Stimulated activated naive CD4-positive, alpha-beta T cell (primary cell): ENCODE measurements at places on chromosomes 7 and 10.
A peak's percentile ranks its signal among the peaks of the same experiment; 100 is the strongest.

DNA sequence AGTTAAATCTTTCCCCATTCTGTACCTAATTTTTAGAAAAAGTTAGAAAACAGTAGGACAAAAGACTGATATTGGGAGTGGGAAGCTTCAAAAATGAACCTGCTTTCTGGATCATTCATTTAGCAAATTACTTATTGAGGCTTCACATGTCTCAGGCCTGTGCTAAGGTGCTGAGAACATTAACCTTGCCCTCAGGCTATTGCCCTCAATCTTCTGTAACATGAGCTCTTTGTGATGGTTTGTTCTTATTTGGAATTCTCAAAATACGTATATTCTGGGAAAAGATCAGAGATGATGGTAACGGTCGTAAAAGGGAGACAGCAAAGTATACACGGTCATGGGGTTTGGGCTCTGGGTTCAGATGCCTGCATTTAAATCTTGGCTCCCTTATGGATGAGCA is 39.5 kb upstream of the PRKG1 start:
- no peak for DNase-seq

GRCh38 chr10:131396121-131397050 is 84.9 kb upstream of the TCERG1L start:
- no peak for DNase-seq

GRCh38 chr10:106043863-106044262 is 1120.6 kb downstream of the SORCS1 start:
- no peak for DNase-seq

DNA sequence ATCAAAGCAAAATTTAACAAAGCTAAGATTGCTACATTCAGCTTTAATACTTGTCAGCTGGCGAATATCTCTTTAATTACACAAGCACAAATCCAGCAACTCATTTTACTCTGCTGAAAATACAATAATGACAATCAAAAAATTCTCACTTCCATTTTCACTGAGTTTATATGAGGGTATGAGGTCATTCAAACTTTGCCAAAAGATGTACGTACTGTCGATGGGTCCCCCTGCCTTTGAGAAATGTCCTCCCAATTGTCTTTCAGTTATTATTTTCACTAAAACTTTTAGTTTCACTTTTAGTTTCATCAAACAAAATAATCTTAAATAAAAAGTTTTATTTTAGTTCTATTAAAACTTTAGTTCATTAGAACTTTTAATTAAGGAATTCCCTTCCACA is 159.5 kb upstream of the WDR11 start:
- DNase-seq: no peak

GRCh38 chr10:114525368-114525949 is 121.2 kb upstream of the AFAP1L2 start:
- DNase-seq: peak; percentile 71

GRCh38 chr10:91381257-91381891 is 28.8 kb upstream of the HECTD2 start:
- no peak for DNase-seq

DNA sequence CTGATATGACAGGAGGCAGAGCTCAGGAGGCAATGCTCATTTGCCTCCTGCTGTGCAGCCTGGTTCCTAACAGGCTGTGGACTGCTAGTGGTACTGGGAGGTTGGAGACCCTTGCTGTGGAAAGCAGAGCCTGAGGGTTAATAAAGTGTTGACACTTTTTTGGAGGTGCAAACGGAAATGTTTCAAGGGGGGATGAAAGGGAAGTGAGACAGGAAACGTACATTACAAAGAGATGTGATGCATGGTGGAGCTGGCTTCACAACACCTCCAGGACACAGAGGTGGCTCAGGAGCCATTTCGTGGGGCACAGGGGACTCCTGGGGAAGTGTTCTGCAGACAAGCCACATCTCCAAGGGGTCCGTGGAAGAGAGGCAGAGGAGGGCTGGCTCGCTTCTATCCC is 137.6 kb upstream of the SVIL start:
- peak; percentile 8 for DNase-seq

DNA sequence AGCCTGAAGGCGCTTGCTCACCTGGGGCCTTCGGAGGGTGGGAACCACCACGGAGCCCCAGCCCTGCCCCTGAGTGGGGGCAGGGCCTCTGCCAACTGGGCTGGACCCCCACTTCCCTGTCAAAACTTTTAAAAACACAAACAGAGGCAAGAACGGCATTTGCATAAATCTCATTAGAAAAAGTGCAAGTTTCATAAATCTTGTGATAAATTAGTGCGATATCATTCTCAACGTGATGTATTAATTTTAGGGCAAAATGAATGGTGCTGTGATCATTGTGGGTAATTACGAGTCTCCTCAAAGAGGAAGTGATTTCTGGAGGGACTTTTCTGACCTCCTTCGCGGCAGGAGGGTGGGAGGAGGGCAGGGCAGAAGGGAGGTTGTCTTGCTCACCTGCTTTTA is 98.3 kb downstream of the CDH23 start:
- DNase-seq: no peak

GRCh38 chr7:136234040-136234439 is 256.9 kb upstream of the MTPN start:
- DNase-seq: no peak

- no peak for DNase-seq
Measured at GRCh38 chr7:108235451-108236061, 105.4 kb upstream of the LAMB4 start.

- no peak for DNase-seq
Measured at GRCh38 chr10:117736655-117737054, 194.1 kb downstream of the EMX2 start.

- DNase-seq: no peak
Measured at GRCh38 chr10:12907656-12908055, 93.9 kb downstream of the CCDC3 start.

DNA sequence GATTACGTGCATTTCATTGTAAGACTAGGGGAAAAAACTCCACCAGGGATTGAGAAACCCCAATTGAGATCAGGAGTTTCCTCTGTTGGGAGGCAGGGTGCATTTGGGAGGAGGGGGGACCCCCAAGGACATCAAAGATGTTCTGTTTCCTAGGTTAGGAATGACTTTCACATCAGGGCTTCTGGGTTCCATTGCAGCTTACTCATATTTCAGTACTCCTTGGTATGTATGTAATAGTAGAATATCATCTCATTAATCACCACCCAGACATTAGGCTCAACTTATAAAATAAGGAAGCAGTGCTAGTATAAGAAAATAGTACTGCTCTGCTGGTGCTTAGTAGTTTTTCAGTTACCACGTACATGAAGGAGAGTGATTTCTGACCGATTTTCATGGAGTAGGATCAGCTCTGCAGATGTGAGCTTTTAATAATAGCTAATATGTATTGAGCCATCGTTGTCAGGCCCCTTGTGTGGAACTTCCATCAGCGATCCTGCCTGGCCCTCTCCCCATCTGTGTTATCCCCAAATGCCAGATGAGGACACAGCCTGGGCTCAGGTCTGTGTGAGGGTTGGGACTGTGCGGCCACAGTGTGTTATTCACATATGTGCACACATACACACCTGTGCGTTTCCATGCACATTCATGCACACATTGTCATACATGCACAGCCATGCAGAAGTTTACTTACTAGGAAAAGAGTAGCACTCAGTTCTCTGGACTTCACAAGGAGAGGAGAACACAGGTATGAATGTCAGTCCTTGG is 23.5 kb downstream of the UPP1 start:
- no peak for DNase-seq

GRCh38 chr7:30934225-30934624 is 22.6 kb downstream of the AQP1 start:
- DNase-seq: no peak

DNA sequence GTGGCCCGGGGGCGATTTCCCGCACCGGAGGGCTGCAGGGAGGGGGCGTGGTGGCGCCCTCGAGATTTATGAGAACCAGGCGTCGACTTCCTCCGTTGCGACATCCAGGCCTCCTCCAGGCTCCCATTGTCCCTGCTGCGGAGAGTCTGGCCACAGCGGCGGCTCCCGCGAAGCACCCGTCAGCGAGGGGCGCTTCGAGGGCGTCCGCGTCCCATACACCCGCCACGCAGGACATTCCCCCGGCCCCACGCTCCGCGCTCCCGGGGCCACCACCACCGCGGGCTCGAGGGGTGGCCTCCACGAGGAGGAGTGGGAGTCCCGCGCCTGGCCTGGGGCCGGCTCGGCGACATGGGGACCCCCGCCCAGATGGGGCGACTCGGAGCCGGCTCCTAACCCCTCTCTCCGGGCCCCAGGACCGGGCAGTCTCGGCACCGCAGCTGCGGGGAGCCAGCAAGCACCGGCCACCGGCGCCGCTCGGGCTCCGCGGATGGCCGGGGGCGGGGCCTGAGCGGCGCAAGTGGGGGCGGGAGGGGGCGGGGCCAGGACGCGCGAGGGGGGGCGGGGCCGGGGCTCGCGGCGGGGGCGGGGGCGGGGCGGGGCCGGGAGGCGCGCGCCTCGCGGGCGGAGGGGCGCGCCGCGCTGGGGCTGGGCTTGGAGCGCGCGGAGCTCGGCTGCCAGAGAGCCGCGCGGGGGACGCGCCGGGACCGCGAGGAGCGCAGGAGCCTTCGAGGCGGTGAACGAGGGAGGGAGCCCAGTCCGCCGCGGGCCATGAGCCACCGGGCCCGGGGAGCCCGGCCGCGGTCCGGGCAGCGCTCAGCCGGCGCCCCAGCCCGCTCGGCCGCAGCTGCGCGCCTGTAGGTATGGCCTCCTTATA is at the start of gene SH2B2:
TSS of gene SH2B2 (plus strand) at position 632 of the 874 bp plus-strand sequence. CDS start 13,683 bp downstream, outside the sequence.
- DNase-seq: peak; percentile 64

GRCh38 chr10:33008499-33009243 is 50.6 kb upstream of the ITGB1 start:
- peak; percentile 22 for DNase-seq

- no peak for DNase-seq
Measured at GRCh38 chr7:131948434-131949053, 392.1 kb upstream of the PODXL start.

- DNase-seq: no peak
Measured at GRCh38 chr7:155996718-155997280, 184.5 kb upstream of the SHH start.

DNA sequence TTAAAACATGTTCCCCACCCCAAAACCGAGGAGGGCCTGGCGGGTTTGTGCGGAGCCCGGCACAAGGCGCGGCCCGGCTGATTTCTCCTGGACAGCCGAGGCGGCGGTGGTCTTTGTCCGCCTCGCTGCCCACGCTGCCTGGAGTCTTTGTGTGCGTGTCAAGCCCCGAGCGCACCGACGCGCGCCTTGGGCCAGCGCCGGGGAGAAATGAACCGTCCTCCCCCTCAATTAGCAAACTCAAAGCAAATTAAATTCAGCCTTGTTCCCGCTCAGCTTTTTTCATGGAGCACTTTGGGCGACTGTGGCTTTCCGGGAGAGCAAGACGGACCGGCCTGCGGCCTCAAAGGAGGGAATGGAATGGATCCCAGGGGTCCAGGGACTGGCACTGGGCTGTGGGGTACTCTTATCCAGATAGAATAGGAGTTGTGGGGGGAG is 4.1 kb downstream of the EMX2 start:
- no peak for DNase-seq

GRCh38 chr7:116809636-116810266 is 52.6 kb upstream of the CAPZA2 start:
- no peak for DNase-seq

GRCh38 chr7:39530971-39531370 is 35.2 kb upstream of the YAE1 start:
- no peak for DNase-seq

DNA sequence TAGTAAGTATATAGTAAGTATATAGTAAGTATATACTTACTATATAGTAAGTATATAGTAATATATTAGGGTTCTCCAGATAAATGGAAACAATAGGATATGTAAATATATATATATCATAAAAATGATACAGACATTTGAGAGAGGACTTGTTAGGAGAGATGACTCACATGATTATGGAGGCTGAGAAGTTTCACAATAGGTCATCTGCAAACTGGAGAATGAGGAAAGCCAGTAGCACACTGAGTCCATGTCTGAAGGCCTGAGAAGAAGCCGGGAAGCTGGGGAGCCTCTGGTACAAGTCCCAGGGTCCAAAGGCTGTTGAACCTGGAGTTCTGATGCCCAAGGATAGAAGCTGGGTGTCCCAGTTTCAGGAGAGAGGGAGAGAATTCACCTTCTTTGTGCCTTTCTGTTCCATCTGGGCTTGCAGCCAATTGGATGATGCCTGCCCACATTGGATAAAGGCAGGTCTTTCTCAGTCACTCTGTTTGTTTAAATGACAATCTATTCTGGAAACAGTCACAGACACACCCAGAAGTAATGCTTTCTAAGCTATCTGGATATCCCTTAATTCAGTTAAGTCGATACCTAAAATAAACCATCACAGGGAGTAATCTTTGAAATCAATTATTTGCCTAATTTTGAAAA is 205.5 kb upstream of the CDC14C start:
- no peak for DNase-seq

DNA sequence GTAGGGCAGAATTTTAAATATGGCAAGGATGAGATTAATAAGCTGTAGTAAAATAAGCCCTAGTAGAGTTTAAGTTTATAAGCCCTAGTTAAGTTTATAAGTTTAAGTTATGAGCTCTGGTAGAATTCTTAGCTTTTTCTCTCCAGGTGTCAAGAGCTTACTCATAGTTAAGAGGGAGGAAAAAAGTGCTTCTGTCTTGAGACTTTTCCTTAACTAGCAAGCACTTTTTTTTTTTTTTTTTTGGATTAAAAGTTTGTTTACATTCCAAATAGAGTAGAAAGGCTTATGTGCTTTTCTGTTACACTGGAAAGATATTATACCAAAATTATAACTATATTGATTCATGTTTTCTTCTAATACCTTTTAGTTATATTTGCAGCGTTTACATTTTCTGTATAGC is 25.5 kb upstream of the MPP7 start:
- DNase-seq: no peak

DNA sequence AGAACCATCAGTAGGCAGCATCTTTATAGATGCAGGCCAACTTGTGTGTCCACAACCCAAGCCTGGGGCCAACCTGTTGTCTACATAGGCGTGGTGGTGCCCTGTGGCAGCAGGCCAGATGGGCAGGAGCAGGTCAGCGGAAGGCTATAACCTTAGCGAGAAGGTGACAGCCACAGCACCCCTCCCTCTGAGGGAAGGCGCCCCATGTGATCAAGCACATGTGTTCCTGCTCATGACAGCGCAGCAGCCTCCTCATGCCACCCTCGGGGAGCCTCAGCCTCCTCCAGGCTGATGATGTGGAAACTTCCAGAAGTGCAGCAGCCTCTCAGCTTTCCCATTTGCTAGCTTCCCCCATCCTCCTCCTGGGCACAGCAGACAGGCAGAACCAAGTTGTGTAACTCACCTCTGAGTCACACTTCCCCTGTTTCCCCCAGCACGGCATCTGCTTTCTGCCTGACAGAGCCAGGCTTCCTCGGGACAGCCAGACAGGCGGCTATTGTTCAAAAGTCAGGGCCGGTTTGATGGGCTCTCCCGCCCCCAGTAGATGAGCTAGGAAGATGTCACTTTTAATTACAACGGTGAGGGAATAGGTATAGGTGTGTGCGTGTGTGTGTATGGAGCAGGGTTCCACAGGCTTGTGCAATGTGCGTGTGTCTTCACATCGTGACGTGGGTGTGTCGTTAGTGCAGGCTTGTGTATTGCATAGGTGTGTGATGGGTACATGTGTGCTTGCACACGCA is 312.0 kb upstream of the ZMIZ1 start:
- DNase-seq: no peak

- DNase-seq: no peak
Measured at GRCh38 chr10:6407034-6407721, 172.9 kb downstream of the PRKCQ start.
